ENCODE measurements at places on chromosomes 2 and 18. TPM values are rescaled to one million over a fixed set of nuclear protein-coding genes. Genes with fewer than 3 reads are reported as not detected.

- peak; percentile 28 for ATAC-seq
Measured at GRCh38 chr2:113136828-113137775, 9.7 kb downstream of the IL1RN start.

DNA sequence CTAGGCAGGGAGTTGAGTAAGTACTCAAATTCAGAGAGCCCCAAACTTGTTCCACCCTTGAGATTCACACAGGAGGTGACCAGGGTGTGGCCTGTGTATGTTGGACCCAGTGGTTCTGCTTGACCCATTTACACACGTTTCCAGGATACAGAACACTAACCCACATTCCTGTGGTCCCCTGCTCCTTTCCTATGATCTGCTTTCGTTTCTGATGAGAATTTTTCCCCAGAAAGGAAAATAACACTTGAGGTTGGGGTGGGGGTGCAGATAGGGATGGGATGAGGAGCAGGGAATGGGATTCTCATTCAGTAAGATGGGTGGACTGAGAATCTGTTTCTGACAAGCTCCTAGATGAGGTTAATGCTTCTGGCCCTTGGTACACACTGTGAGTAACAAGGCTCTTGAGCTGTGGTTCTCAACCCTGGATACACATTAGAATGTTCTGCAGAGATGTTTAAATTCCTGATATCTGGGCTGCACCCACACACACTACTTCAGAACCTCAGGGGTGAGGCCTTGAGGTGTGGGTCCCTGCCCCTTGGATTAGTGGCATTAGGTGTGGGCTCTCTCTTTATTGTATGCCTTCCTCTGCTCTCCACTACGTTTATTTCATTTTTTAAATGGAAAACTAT is 58.4 kb downstream of the TPGS2 start:
- ATAC-seq = no peak

DNA sequence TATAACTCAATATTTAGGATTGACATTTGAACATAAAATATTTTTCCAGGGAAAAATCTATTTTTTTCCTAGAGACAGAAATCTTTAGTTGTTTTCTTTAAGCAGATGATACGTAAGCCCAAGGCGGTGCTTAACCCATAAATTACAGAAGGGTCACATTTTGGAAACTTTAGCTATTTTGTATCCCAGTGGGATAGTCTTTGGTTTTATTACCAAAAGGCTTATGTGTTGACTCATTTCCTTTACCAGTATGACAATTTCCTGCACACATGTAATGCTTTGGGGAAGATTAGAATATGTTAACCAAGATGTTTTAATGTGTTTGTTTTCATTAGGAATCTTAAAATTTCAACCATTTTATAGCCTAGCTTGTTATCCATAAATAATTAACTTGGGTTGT is 24.8 kb downstream of the DYNC1I2 start:
- no peak for ATAC-seq

The RETREG2 gene
- 104 TPM for total RNA-seq

GRCh38 chr18:78878335-78878734 is 101.3 kb upstream of the SALL3 start:
- no peak for ATAC-seq

The PDE1A gene
- not detected for total RNA-seq

GRCh38 chr2:177810906-177811305 is 261.7 kb downstream of the PDE11A start:
- no peak for ATAC-seq

DNA sequence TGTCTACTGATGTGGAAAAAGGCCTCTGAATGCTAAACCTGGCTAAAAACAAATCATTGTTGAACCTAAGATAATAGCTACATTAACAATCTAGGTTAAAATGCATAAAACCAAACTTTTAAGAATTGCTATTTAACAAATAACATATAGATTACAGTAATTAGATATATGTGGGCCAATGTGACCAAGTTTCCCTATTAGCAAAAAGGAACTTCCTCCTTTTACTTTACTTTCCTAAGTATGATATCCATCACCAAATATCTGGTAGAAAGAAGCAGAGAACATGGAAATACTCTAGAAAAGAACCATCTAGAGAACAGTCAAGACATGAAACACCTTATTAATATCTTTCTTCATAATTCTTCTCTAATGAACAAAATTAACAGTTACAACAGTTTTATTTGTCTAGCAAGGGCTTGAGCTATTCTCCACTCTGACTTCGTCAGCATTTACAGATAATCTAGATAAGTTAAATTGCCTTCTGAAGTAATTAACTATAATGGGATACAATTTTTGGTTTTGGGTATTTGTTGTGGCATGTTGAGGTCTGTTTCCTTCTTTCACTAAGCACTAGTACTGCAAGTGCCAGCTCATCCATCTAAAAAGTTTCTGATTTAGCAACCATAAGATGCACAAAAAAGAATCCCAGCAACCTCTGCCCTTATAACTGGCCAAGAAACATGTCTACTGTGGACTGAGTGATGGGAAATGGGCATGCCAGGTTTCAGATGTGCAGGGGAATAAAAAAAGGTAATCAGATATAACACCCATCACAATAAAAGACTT is 53.3 kb downstream of the MEMO1 start:
- ATAC-seq = peak; percentile 80

The SLC16A14 gene
- not detected for total RNA-seq

DNA sequence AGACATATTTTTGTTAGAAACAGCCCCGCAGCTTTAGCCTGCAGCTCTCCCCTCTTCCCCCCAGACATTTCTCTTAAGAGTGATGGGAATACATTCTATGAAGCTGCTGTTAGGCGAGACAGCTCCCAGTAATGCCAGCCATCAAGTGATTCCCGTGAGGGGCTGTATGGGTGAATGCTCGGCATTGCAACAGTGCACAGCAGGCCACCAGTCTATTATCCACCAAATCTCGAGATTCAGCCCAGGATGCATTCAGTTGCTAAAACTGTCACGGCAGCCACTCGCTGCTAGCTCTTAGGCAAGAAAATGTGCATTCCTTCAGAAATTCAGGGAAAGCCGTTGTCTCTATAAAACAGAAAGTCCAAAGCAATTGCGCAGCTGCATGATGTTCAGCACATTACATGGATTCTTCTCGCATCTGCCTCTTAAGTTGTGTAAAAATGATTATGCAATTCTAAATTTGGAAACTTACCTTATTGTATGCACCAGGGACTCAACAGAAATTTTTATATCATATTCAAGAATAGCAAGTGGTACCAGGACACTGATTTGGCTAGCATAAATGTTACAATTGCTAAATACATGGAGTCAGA is 211.3 kb upstream of the ARL4C start:
- no peak for ATAC-seq

The CLEC4F gene
- 0.35 TPM for total RNA-seq

GRCh38 chr2:25232248-25232825 is 64.0 kb upstream of the POMC start:
- no peak for ATAC-seq

The LINC00305 gene
- not detected for total RNA-seq

The ZC3H8 gene
- total RNA-seq = 29.5 TPM

DNA sequence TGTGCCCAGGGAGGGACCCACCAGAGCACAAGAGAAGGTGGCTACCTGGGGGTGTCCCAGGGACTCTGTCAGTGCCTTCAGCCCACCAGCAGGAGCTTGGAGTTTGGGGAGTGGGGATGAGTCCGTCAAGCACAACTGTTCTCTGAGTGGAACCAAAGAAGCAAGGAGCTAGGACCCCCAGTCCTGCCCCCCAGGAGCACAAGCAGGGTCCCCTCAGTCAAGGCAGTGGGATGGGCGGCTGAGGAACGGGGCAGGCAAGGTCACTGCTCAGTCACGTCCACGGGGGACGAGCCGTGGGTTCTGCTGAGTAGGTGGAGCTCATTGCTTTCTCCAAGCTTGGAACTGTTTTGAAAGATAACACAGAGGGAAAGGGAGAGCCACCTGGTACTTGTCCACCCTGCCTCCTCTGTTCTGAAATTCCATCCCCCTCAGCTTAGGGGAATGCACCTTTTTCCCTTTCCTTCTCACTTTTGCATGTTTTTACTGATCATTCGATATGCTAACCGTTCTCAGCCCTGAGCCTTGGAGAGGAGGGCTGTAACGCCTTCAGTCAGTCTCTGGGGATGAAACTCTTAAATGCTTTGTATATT is 14.0 kb downstream of the ITM2C start:
- ATAC-seq = no peak

DNA sequence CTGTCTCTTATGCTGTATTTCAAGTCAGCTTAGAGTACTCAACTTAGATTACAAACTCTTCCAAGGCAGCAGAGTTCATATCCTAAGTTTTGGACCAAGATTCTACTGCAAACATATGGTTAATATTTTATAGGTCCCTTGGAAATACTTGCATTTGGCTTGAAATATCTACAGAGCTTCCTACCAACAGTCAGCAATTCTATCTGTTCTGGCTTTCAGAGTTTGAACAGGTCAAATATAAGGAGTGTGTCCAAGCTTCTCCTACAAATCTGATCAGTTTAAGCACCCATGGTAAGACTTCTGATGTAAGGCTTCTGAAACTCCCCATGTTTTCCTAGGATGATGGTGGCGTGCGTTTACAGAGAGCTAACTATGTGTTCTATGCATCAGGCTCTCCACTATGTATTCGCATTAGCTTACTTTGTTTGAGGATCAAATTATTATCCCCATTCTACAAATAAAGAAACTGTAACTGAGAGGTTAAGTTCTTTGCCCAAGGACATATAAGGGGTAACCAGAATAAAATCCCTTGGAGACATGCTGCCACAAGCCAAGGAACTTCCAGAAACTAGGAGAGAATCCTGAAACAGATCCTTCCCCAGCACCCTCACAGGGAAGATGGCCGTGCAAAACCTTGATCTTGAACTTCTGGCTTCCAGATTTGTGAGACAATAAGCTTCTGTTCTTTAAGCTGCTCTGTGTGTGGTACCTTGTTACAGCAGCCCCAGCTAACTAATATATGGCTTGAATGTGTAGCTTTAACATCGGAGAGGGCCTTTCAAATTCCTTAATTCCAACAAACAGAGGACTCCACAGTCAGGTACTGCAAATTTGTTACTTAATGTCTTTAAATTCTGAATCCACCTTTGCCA is 55.1 kb downstream of the ATP8B1 start:
- no peak for ATAC-seq

GRCh38 chr18:8254654-8255053 is 354.6 kb upstream of the RAB12 start:
- ATAC-seq = no peak

DNA sequence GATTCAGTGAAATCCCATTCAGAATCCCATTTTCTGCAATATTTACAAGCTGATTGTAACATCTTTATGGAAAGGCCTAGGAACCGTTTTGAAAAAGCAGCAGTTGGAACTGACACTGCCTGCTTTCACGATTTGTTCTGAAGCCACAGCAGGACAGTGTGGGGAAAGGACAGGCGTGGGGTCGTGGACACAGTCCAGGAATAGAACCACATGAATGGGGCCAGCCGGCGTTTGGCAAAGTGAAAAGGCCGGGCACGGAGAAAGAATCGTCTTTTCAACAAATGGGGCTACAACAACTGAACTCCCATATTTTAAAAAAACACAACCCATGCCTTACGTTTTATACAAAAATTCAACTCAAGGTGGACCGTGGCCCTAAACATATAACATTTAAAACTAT is 69.8 kb downstream of the SLC66A2 start:
- ATAC-seq = no peak

DNA sequence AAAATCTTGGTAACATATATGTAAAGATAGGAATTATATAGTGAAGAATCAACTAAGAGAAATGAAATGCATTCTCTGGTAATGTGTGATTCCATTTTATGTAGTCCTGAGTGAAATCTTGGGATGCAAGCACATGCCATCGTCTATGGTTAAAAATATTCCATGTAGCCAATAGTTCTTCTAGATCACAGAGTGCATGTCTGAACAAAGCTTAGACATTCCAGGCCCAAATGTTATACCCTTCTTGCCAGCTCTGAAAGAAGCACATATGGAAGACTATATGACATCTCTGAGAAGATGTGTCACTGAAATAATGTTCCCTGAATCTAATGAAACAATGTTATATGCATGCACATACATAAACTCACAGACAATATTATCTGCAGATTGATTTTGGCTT is 92.3 kb upstream of the TFPI start:
- no peak for ATAC-seq

The ANO7 gene
- 1.6 TPM for total RNA-seq

DNA sequence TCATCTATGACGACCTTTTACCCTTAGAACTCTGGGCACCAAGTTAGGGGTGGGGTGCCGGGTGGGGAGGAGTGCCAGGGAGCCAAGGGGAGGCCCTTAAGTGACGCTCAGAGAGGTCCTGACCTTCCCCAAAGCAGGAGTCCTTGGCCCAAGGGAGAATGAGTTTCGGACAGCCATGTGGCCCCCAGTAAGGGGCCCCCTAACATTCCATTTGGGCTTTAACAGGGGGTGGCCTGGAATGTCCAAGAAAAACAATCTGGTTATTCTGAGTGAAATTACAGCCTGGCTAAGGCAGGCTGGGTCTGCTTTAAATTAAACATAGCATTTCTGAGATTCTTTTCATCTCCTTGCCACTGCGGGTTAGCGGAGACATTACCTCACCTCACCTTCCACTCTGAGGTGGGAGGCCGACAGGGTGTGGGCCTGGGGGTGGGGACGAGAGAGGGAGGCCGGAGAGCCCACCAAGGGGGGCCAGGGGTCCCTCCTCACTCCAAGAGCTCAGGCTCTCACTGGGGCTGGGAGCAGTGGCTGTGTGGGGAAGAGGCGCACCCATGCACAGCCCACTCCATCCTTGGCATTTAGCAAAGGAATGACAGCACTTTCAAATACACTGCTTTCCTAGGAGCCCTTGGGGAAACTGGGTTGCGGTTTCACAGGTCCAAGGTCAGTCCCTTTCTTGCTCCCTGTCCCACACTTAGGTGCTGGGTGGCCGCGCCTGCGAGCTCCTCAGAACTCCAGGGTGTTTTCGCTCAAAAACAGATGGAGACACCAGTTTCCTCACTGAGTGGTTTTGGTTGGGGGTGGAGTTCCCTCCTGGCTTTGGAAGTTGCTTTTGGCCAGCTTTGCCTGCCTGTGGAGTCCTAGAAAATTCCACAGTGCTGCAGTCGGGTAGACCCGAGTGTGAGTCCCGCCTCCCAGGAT is 107.4 kb downstream of the POLR1A start:
- ATAC-seq = no peak

DNA sequence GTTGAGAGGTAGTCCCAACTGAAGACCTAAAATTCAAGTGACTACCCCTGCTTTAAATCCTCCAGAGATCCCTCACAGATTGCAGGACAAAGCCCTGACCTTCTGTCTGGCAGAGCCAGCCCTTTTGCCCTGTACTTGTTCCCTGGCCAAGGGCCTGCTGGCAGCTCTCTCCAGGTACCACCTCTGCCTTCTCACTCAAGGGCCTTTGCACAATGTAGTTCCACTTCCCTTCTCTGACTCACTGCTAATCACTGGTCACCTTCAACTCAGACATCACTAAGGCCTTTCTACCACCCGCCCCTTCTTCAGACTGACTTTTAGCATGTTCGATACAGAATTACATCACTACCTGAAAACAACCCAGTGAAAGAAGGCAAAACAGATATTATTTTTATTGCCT is 411.0 kb downstream of the TMEM182 start:
- no peak for ATAC-seq

- ATAC-seq = no peak
Measured at GRCh38 chr2:46561731-46562450, 82.5 kb downstream of the TMEM247 start.

The OTOS gene
- not detected for total RNA-seq
